ENCODE measurements at places on chromosomes 2 and 18.

GRCh38 chr2:121375621-121376159, 90.7 kb upstream of the TFCP2L1 start:
- no peak for DNase-seq

DNA sequence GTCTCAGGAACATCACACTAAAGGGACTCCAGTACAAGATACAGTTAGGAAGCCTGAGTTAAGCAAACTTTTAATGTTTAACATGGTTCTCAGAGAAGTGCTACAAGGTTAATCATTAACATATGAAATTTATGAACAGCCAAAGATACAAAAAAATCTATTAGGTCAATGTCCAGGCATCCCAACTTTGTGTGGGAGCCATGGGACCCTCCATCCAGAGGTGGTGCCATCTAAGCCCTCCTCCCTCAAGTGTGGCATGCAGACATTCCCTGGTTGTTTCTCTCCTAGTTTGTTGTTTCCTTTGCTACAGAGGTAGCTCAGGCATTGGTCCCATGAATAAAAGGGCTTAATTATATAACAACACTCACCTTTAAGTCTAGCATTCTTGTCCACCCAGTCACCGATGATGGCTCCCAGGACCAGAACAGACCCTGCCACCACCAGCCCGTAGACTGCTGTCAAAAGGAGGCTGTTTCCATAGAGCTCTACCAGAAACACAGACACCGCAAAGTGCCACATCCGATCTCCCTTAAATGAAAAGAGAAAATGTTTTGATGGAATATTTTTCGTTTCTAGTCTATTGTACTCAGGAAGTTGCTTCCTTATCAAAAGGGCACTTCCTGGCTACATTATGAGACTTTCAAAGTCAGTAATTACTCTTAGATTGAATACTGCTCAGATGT, 5.7 kb downstream of the SLC40A1 start:
- no peak for DNase-seq

GRCh38 chr2:241857041-241857541, 1.6 kb downstream of the PDCD1 start:
- no peak for DNase-seq

- DNase-seq = no peak
Observed at GRCh38 chr2:105600037-105600442, 144.7 kb upstream of the NCK2 start.

DNA sequence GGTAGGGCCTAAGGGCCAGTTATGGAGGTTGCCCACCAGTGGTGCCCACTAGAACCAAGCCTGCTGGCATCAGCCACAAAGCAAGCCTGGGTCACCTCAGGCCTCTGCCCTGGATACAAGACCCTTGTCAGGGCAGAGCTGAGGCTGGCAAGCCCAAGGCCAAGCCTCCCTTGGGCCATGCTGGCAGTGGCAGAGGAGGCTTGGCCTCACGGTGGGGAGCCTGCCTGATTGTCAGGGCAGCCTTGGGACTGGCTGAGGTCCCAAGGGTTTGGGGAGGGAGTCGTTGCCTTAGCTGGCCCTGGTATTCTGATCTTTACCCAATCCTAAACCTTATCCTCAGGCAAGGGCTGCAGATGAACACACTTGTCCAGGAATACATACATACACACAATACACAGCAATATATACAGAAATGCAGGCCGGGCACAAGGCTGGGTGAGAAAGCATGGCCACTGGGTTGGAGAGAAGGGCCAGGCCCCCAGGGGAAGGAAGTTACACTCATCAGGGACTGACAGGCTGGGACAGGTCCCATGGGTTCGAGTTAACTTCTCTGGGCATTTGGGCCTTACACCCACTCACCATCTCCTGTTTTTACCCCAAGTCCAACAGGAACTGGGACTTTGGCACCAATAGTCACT, 21.0 kb downstream of the CCT7 start:
- no peak for DNase-seq

- no peak for DNase-seq
Observed at GRCh38 chr2:54073796-54074195, 41.6 kb upstream of the ACYP2 start.

DNA sequence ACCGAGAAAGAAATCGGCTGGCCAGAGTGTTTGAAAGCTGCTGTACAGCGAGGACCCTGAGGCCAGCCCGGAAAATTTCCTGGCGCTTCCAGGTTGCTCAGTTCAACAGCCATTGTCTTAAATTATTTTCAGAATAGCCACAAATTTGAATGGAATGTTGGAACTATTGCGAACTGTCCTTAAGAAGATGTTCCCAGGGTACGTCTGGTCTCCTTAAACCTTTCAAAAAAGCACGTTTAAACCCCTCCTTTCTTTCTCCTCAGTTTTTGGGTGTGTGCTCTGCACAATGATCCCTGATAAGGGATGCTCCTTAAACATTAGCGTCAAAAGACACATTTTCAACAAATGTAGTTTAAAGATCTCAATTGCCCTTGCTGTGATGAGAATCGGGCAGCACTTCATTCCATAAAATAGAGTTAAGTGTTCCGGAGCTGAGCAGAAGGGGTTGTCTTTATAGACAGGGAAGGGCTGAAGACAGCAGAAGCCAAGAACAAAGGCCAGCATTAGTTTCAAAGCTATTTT, 14.5 kb upstream of the LPIN2 start:
- no peak for DNase-seq

- DNase-seq = no peak
Observed at GRCh38 chr2:127743477-127744026, 42.3 kb downstream of the SFT2D3 start.

- DNase-seq = no peak
Observed at GRCh38 chr2:3867469-3867868, 164.1 kb downstream of the DCDC2C start.

DNA sequence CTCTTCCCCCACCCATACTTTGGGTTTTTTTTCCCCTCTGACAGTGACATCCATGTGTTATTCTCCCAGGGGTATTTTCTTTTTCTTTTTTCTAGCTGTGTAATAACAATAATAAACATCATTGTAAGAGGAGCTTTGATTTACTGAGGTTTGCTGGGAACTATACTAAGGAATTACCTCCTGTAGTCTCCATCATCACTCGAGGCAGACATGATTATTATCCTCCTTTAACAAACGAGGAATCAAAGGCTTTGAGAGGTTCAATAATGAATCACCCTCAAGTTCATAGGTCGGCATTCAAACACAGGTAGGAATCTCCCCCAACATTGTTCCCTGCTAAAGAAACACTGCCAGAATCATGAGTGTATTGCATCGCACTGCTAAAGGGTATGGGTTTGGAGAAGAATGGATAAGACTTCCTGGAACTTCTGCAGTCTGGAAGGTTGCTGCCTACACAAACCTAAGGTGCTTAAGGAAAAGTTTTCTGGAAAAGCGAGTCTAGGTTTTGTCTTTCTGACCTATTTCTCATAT, 260.2 kb upstream of the SESTD1 start:
- DNase-seq = no peak

DNA sequence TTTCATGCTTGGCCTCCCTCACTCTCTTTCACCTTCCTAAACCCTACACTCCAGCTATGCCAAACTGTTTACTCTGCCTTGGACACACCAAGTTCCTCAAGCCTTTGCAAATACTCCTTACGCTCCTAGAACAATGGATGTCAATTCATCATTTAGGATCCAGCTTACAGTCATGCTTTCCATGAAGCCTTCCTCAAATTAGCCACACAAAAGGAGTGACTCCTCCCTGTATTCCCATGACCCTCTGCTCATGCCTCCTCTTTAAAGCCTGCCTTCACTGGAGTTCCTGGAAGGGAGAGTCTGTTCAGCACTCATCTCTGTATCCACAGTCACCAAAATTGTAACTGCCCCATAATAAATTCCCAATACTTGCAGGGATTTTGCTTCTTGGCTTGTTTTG, 721 bp upstream of the EHD3 start:
- no peak for DNase-seq

GRCh38 chr2:6968319-6969100, 51.3 kb downstream of the RNF144A start:
- no peak for DNase-seq

DNA sequence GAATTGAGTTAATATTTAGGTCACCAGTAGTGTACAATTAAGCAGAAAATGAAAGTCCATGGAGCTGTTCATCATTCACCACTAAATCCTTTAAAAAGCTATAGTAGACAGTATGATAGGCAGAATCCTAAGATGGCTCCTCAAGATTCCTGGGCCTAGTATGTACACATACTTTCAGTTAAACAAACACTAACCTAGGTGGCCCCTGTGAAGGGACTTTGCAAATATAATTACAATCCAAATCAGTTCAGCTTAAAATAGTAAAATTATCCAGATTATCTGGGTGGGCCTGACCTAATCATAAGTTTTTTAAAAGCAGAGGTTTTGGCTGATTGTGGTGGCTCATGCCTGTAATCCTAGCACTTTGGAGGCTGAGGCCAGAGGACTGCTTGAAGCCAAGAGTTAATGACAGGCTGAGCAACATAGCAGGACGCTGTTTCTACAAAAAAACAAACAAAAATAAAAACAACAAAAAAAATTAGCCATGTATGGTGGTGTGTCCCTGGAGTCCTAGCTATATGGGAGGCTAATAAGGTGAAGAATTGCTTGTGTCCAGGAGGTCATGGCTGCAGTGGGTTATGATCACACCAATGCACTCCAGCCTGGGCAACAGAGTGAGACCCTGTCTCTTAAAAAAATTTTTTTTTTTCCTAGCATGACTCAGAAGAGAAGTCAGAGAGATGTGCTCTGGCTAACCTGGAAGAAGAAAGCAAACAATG, 13.9 kb downstream of the MEX3C start:
- DNase-seq = no peak

DNA sequence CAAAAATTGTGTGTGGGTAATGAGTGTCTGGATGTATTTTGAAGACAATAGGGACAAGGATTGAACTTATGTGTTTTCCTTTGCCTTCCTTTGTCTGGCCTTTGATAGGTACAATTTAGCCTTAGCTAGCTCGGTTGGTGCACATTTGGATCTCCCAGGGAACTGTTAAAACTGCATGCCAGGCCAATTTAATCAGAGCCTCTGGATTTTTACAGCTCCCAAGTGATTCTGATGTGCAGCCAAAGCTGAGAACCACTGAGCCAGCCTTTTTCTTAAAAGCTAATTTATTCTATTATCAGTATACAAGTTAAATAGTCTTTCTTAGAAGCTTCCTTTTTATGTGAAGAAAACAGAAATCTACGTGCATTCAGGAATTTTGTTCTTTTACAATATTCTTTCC, 25.0 kb downstream of the PLEK start:
- no peak for DNase-seq

GRCh38 chr2:219663116-219663762, 35.8 kb downstream of the SLC4A3 start:
- no peak for DNase-seq

DNA sequence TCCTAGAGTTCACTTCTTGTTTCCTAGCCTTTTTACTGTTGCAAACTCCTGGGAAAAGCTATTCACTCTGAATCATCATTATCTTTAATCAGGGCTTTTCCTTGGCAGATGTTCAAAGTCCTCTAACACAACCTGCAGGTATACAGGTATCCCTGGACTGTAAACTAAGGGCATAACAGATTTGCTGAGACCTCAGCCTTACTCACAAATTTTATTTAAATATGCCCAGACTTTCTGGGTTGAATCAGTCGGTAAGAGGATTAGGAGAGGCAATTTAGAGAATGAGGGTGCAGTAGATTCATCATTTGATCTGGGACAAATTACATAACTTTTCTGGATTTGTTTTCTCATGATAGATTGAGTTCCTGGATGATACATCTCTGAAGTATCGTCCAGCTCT, 217.8 kb upstream of the STON1 start:
- no peak for DNase-seq

DNA sequence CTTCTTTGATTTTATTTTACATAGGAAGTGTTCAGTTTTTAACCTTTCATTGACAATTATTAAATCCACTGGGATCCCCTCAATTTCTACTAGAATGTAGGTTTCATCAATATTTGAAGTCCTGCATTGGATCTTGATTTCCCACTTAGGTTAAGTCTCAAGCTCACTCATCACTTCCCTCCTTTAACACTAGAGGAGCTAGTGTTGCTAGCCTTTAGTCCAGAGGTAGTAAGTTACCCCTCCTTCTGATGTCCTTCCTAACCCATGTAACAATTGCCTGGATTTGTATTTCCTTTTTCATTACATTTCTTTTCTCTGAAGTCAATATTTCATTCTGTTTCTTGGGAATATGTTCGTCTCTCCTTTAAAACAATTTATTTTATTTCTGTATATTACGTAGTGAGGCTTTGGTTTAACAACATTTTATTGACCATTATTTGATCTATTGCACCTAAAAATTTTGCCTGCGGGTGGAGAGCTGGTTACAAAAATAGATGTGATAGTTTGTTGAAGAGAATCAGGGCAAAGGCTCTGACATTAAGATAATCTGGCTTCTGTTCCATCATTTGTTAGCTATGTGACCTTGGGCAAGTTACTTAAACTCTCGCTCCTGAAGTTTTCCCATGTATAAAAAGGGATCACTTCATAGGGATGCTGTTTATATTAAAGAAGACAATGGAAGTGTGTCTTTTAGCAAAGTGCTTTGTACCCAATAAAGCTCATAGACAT, 833.0 kb downstream of the SLC4A3 start:
- DNase-seq = no peak

DNA sequence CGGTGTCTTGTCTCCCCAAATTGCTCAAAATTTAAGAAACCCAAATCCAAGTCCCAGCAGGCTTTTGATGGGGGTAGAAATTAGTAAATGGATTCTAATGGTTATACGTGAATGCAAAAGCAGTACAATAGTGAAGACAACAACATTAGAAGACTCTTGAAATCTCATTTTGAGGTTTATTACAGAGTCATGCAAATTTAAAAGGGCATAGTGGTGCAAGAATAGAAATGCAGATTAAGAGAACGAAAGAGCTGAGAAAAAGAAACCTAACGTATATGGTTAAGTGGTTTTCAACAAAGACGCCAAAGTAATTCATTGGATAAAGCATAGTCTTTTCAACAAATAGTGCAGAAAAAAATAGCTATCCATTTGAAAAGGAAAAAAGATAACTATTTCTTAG, 33.2 kb upstream of the CXXC1 start:
- DNase-seq = peak; percentile 51

DNA sequence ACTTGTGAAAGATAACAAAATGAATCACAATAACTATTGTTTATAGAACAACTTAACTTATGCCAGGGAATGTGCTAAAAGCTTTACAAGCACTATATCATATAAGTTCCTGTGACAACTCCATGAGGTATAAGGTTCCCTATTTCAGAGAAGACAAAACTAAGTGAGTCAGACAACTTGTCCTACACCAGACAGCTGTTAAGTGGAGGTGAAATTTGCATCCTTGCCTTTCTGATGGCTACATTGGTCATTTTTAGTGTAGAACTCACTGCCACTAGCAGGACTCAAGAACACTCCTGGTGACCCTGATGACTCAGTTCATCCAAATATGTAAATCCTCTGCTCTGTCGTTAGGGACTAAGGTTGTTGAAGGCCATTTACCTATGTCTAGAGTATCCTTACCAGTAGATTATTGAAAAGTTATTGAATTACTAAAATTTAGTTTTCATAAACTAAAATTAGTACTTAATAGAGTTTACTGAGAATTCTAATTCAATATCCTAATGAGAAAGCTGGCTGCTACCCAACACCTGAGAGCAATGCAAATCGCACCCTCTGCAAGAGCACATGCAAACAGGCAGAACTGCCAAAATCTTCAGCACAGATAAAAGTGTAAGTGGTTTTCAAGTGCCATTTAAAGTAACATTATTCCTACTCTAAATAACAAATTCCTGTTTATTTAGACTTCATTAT, 636.2 kb downstream of the NRXN1 start:
- DNase-seq = no peak
